MCF 10A (cell line): ENCODE measurements at places on chromosomes 16 and 17.

DNA sequence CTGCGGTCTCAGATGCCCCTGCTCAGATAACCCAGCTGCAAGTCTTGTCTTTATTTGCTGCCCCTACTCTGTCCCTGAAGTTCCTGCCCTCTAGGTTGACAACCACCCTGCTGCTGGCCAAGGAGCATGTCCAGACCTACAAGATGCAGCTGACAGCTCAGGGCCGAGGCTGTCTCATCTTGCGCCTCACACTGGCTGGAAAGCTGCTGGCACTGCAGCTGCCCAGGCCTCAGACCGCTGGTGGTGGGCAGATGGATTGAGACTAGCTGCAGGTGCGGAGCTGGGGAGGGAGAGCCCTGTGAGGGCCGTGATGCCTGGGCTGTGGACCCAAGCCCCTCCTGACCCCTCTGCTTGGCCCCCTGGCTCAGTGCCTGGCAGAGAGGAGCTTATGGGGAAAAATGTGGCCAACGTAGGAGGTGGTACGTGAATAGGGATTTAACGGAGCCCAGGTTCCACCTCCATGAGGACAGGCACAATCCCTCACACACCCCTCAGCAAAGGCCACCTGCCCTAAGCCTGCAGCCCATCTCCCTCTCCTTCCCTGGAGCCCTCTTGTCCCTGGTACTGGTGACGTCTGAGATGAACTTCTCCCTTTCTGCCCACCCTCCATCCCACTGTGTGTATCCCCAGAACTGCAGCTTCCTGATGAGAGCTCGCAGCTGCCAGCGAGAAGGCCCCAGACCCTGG, 8.3 kb upstream of the GALK1 start:
- no peak for DNase-seq

- DNase-seq, result no peak
Observed at GRCh38 chr16:30457256-30457655, 11.6 kb upstream of the SEPHS2 start.

GRCh38 chr17:77968788-77969187, 10.3 kb downstream of the TNRC6C start:
- DNase-seq, result no peak

- DNase-seq, result no peak
Observed at GRCh38 chr17:11547853-11548252, 50.4 kb upstream of the DNAH9 start.

DNA sequence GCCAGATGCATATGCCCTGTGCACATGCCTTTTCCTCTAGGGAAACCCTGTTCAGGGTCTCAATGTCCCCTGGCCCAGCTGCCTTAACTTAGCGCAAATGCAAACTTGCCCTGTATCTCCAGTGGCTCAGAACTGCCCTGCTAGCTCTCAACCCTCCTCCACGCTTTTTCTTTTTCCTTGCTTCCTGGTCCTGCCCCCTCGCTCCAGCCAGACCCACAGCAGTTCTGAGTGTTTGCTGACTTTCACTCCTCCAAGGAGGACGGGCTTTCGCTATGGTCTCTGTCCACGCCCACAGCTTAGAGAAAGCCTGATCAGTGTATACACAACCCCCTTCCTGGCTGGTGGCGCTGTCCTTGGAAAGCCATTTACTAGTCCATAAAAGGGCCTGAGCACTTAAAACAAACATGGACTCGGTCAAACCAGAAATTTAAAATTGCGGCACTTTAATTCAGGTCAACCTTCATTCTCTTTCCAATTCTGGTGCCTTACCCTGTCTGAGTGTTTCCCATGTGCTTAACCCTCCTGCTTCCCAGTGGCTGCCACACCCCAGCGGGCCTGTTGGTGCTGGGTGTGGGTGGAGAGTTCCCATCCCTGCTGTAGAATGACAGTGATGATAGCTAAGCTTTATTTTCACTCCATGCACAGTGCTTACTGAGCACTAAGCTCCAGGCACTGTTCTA, 15.6 kb upstream of the TMEM98 start:
- no peak for DNase-seq

DNA sequence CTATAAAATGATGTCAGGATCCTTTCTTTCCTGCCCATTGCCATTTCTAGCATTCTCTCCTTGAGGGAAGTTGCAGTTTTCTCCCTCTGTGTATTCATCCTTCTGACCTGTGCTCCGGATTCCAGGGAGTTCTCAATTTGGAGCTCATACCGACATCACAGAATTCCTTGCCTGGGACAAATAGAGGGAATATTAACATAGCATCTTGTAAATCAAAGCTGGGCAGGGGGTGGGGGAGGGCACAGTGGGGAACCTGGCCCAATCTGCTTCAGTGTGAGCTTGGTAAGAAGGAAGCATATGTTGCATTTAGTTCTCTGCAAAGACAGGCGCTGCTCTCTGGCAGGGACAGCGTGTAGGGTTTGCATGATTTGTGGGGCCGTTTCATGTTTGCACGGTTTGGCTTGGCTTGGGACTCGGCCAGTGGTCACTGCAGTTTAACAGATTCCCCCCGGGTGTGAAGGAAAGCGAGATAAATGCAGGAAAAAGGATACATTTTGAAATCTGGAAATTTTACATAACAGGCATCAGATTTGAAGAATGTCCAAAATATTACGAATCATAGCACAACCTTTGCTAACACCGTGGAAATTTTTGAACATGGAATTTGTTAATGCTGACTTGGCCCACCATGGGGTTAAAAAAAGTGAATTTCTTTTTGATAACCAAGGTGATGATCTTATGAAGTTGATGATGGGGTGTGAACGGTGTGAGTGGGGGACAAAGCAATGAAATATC, 178.0 kb downstream of the WWOX start:
- no peak for DNase-seq

DNA sequence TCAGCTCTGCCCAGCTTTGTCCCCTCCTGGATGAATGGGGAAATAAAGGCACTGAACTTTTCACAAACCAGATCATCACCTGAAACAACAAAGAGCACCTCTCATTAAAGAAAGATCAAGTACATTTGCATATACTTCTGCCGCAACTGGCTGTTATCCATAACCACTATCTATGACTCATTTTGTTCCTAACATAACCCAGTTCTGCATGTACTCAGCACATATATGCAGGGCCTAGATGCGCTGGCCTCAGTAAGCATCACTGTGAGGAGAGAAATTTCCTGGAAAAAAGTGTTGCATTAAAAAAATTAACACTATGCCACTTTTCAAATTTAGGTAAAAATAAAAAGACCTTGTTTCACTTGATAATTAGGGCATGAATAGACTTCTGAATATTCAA, 1718.4 kb downstream of the TP53TG3F start:
- peak; percentile 8 for DNase-seq

- DNase-seq, result no peak
Observed at GRCh38 chr16:79563921-79564320, 36.6 kb downstream of the MAF start.

DNA sequence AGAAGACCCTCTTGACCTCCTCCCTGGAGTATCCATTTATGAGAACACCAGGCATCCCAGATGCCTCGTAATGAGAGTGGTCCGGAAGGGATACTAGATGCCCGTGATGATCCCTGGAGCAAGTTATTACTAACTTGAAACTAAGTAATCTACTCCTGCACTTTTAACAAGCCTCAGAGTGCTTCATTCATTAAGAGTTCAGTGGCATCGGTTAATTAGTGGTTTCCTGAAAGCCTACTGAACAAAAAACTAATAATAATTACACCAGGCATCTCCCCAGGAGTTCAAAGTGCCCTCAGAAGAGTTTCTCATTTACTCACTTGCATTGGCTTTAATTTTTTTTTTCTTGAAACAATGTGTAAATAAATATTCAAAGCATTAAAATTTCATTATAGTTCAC, 22.2 kb downstream of the ZNF75A start:
- no peak for DNase-seq

DNA sequence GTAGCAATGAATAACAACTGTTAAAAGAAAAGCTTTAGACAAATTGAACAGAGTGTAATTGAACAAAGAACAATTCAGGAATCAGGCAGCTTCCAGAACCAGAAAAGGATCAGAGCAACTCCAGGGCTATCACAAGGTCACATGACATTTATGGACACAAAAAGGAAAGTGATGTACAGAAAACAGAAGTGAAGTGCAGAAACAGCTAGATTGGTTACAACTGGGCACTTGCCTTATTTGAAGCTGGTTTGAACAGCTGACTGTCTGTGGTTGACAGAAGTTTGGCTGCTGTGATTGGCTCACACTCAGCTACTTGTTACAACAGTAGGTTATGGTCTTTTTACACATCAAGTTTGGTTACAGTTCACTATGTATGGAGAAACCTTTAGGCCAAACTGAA, 14.8 kb downstream of the EFCAB5 start:
- DNase-seq, result no peak

- peak; percentile 91 for DNase-seq
Observed at GRCh38 chr17:67824735-67825626, at the start of gene BPTF. Gene BPTF, plus strand, starts transcription at chr17:67825503. Its CDS starts 222 bp downstream, at chr17:67825725.

GRCh38 chr17:79791735-79792161, 5.1 kb downstream of the CBX8 start:
- DNase-seq, result no peak

DNA sequence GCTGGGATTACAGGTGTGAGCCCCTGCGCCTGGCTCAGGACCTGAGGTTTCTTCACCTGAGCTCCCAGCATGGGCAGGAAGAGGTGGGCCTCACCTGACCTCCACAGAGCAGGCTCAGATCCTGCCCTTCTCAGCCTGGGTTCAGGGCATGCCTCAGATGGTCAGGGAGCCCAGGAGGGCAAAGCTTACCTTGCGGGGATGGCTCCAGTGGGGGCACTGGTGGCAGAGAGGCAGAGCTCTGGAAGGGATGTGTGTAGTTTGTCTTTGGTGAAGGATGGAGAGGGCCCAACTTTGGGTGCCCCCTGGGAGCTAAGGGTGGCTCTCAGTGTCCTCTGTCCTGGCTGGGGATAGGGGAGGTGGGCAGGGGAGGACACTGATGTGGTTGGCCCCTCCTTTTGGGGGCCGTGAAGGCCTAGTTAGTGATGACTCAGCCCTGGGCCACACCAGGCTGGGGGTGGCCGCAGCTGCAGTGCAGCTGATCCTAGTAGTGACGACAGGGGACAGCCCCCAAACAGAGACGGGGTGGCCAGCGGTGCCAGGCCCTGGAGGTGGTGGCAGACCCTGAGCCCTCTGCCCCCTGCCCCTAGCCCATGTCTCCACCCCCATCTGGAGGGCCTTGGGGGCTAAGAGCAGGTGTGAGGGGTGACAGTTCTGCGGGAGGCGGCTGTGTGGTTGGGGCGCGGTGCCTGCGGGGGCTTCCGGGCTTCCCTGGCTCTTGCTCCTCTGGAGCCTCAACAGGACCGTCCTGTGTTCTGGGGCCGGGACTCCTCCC, 5.8 kb downstream of the NHERF2 start:
- DNase-seq, result no peak

- no peak for DNase-seq
Observed at GRCh38 chr17:14557480-14557879, 256.6 kb downstream of the HS3ST3B1 start.

- DNase-seq, result no peak
Observed at GRCh38 chr17:74163836-74164235, 39.6 kb upstream of the RPL38 start.

DNA sequence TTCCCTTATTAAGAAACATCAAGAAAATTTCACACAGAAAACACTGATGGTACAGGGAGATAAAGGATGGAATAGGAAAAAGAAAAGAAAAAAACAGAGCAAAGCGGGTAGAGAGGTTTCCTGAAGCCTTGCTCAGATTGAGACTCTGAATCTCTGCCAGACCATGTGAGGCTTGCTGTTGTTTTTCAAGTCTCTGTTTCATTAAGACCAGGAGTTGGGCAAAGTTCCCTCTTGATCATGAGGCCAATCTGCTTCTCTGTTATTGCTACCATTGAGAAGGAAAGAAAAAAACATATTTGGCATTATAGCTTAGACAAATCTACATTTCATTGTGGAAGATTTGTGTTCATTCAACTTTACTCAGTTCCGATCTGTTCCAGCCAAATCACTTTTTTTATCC, 201.6 kb upstream of the SOX9 start:
- DNase-seq, result no peak

- DNase-seq, result no peak
Observed at GRCh38 chr17:77646046-77646430, 312.5 kb upstream of the TNRC6C start.

DNA sequence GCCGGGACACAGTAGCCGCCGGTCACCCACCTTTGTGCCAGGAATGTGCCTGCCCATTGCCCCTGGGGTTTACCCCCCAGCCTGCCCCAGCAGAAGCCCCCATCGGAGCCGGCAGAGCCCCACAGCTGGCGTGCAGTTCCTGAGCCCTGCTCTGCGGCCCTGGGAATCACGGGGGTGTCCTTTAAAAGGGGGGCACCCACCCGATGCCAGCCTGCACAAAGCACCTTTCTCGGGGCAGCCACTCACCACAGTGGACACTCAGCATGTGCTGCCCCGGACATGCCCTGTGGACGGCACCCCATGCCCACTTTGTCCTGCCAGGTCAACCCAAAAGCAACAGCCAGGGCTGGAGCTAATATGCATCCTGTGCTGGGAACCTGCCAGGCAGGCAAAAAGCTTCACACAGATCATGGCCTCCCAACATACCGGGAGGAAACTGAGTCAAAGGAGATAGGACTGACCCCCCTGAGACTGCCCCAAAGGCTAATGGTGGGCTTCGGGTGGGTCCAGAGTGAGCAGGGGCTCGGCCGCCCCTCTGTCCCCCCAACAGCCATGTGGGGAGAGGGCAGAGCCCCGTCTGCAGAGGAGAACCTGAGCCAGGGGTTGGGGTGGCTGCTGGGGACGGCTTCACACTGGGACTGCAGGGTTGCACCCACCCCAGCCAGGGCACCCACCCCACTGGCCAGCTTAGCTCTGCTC, 45.8 kb upstream of the ZC3H18 start:
- no peak for DNase-seq

GRCh38 chr16:13561291-13562070, 358.5 kb upstream of the ERCC4 start:
- no peak for DNase-seq

DNA sequence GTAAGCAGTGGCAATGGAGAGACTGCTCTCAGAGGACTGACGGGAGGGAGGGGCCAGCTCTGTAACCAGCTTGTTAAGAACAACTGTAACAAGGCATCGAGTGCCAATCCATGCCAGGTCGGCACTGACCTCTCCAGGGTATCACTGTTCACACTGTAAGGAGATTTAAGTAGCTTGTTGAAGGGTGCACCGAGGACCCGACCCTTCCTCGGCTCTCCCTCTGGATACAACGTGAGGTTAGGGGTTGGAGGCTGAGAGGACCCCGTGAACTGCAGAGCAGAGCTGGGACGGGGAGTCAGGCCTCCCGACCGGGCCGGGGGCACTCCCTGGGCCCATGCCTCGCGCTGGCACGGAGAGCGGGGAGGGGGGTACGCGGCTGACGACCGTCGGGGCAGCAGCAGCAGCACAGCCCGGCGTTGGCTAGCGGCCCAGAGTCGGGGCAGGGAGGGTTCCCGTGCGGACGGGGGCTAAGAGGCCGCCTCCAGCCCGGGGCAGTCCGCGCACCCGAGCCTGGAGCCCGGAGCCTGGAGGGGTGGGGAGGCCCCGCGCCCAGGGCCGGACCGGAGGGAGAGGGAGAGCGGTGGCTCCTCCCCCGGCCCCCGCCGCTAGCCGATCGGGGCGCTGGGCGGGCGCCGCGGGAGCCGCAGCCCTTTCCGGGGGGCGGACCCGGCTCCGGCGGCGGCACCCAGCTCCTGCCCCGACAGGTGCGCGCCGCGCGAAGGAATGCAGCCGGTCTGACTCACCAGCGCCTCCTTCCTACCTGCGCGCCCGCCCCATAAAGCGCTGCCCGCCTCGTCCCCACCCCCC, at the start of gene ITGB4:
Gene ITGB4, plus strand, starts transcription at position 804 of the 807 bp plus-strand sequence. CDS start 3,245 bp downstream, outside the sequence.
- peak; percentile 85 for DNase-seq

- peak; percentile 77 for DNase-seq
Observed at GRCh38 chr16:4402439-4403132, 13.8 kb downstream of the CORO7 start.

GRCh38 chr17:57328109-57328882, 72.0 kb downstream of the MSI2 start:
- DNase-seq, result no peak

- no peak for DNase-seq
Observed at GRCh38 chr17:48715496-48716399, 6.6 kb downstream of the PRAC1 start.
